ENCODE measurements at places on chromosomes 3 and 15. TPM values are rescaled to one million over a fixed set of nuclear protein-coding genes. Genes with fewer than 3 reads are reported as not detected.

GRCh38 chr3:25610167-25610566 lies 54.5 kb downstream of the TOP2B start:
- no peak for DNase-seq

Gene GRK7
- not detected for total RNA-seq

Gene AMT
- total RNA-seq, result 5.2 TPM

Gene MAGI1
- 0.25 TPM for total RNA-seq

DNA sequence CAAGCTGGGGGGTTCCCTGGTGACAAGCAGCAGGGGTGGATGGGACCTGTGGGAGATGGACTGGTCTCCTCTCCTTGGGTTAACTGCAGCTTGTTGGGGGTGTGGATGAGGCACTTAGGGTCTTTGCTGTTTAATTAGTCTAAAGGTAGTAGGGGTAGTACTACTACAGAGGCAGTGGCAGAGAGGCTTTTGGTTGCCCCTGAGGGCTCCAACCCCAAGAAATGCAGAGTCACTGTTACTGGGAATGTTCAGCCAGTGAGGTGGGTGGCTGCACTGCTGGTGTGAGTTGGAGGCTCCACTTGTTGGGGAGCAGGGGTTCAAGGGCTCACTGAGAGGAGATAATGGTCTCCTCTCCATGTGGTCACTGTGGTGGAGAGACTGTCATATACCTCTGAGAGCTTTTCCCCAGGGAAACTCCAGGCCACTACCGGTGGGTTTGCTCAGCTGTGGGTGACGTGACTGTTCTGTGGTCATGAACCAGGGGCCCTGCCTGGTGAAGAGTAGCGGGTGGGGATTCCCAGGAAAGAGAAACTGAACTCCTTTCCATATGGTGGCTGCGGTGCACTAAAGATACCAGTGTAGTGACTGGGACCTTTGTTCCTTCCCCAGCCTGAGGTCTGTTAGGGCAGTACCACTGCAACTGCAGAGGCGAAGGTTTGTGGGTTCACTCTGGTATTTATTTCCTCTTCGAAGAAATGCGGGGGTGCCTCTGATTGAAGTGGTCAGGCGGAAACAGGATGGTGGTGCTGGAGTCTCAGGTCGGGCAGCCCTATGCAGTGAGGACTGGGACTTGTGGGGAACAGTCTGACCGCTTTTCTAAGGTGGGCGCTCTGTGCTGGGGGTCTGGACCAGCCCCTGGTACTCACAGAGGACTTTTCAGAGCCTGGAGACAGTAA lies 68.9 kb upstream of the TNFSF10 start:
- DNase-seq, result peak; percentile 87

DNA sequence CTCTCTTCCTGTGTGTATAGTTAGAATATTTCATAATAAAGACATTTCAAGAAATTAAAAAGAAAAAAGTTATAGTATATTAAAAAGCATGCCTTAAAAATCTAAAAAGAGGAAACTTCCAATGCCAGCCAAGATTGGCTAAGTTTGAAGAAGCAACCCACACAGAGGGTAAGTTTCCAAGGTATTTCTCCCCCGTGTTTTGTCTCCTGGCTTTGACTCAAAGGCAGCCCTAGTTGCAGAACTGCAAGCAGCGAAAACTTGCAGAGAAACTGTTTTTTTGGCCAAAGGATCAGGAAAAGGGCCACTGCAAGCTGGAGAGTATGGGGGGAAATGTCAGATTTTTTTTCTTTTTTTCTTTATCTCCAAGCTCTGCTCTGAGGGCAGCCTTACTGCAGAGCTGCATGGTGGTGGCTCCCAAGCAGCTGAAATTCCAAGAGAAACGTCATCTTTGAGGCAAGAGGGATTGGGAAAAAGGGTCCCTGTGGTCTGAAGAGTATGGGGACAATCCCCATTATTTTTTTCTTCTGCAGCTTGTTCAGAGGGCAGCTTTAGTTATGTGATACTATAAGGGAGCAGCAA lies 23.0 kb downstream of the HACL1 start:
- no peak for DNase-seq

Gene PLA2G4D
- total RNA-seq, result not detected

GRCh38 chr3:44198284-44199269 lies 43.1 kb upstream of the TOPAZ1 start:
- DNase-seq, result peak; percentile 69

- DNase-seq, result peak; percentile 79
Observed at GRCh38 chr3:185353823-185354614, 8.9 kb upstream of the MAP3K13 start.

- DNase-seq, result peak; percentile 15
Observed at GRCh38 chr15:31268108-31268501, 58.5 kb upstream of the KLF13 start.

Gene MCTP2
- 48.7 TPM for total RNA-seq

DNA sequence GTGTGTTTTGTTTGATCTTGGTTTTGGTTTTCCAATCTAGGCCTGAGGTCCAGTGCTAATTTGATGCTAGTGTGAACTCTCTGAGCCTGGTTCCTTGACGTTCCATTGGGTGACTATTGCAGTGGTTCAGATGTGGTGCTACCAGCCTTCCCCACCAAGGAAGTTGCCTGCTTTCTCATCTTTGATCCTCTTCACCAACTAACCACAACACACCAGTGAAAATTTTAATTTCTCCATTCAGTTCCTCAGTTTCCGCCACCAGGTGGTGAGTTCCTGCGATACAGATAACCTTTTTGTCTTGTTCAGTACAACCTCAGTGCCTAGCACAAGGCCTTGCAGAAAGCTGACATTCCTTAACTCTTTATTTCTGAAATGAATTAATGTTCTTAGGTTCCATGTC lies 337.4 kb upstream of the TPRG1 start:
- peak; percentile 17 for DNase-seq

Gene LRRC31
- not detected for total RNA-seq

DNA sequence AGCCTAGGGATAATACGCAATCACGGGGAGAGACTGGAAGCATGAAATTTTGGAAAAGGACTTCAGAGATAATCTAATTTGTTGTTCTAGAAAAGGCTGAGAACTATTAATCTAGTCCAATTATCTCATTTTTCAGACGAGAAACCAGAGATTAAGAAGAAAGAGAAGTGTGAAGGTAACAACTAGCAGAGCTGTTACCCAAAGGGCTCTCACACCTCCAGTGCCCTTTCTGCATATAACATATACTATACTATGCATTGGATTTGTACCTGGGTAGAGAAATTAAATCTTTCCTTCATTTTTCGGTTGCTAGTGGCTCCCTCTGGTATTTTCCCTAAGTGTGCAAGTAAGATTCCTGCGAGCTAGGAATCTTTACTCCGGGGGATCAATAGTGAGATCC lies 13.4 kb upstream of the TM4SF19 start:
- no peak for DNase-seq

DNA sequence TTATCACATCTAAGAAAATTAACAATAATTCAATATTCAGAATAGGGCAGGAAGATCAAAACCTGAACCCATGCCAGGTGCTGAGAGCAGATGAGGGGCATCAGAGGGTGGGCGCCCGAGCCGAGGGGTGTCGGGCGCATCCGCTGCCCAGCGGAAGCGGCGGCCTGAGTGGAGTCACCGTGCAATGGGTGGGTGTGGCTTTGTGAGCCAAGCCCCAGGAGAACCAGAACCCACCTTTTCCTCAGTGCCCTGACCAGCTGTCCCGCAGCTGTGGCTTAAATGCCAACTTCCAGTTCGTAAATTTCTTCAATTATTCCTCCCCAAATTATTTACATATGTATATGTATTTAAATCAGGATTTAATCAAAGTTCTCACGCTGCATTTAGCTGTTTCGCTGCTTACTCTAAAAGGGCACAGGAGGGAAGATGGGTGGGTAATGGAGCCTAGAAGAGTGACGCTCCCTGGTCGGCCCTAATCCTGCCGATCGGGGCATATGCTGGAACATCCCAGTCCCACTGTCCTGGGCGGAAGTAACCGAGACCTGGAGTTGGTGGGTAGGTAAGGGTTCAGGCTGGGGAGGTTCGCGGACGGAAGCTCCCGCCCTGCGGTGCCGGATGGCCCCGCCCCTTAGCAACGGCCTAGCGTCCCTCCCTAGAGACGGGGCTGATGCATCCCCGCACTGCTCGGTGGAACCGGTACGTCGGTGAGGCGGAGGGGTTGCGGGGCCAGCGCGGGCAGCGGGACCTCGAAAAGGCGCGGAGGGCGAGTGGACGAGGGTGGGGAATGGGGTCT lies 1.3 kb downstream of the DNAH1 start:
- peak; percentile 79 for DNase-seq

Gene ROPN1B
- total RNA-seq, result not detected

DNA sequence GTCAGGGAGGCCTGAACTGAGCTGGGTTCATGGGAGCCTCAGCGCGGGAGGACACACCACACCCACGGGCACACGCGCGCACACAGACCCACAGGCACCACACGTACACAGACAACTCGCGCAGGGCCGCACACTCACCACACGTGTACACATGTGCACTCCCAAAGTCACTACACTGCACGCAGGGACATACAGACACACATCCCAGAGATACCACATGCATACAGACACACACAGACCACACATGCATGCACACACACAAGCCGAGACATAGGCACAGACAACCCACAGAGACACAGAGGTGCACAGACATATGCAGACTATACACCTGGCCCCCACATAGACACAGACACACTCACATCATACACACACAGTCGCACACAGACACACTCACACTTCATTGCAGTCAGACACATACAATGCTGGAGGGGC lies 1.1 kb upstream of the MGLL start:
- no peak for DNase-seq

Gene OR5K2
- not detected for total RNA-seq

Gene NANOGP8
- total RNA-seq, result not detected

GRCh38 chr3:170043506-170043905 lies 5.7 kb downstream of the GPR160 start:
- DNase-seq, result no peak

Gene TM4SF4
- total RNA-seq, result not detected

DNA sequence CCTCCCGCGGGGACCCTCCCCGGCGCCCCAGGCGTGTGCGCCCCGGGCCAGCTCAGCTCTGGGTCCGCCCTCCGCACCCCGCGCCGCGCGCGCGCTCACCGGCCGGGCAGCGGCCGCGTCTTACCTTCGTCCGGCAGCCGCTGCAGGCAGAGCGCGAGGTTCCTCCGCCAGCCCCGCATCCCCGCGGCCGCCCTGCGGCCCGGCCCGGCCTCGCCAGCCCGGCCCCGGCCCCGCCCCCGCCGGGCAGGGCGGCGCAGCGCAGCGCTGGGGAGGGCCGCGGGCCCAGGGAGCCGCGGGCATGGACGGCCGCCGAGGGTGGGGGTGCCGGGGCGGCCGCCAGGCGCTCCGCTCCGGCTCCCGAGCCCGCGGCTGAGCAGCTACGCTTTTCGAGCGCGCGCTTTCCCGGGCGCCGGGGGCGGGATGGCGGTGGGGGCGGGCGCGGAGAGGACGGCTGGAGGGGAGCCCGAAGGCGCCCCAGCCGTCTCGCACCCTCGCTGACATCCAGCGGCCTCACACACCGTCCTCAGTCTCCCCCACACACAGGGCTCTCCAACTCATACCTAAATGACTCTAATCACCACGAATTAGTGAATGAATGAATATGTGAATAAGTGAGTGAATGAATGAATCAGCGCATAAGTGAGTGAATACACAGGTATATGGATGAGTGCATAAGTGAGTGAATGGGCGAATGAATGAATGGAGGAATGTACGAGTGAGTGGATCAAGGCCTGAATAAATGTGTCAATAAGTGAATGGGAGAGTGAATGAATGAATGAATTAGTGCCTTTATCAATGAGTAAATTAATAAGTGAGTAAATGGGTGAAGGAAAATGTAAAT lies 48.5 kb upstream of the CCDC174 start:
- DNase-seq, result no peak

- DNase-seq, result no peak
Observed at GRCh38 chr3:170598091-170598502, 12.2 kb upstream of the SLC7A14 start.

GRCh38 chr15:101313041-101313761 lies 18.2 kb upstream of the SNRPA1 start:
- no peak for DNase-seq

- DNase-seq, result no peak
Observed at GRCh38 chr15:72685301-72685924, 569 bp downstream of the HIGD2B start.

Gene FBXW12
- not detected for total RNA-seq

- no peak for DNase-seq
Observed at GRCh38 chr3:11514191-11514821, 129.4 kb downstream of the VGLL4 start.

- DNase-seq, result no peak
Observed at GRCh38 chr15:52802110-52802509, 12.0 kb upstream of the ONECUT1 start.

GRCh38 chr3:125168711-125169393 lies 43.7 kb downstream of the SLC12A8 start:
- no peak for DNase-seq

DNA sequence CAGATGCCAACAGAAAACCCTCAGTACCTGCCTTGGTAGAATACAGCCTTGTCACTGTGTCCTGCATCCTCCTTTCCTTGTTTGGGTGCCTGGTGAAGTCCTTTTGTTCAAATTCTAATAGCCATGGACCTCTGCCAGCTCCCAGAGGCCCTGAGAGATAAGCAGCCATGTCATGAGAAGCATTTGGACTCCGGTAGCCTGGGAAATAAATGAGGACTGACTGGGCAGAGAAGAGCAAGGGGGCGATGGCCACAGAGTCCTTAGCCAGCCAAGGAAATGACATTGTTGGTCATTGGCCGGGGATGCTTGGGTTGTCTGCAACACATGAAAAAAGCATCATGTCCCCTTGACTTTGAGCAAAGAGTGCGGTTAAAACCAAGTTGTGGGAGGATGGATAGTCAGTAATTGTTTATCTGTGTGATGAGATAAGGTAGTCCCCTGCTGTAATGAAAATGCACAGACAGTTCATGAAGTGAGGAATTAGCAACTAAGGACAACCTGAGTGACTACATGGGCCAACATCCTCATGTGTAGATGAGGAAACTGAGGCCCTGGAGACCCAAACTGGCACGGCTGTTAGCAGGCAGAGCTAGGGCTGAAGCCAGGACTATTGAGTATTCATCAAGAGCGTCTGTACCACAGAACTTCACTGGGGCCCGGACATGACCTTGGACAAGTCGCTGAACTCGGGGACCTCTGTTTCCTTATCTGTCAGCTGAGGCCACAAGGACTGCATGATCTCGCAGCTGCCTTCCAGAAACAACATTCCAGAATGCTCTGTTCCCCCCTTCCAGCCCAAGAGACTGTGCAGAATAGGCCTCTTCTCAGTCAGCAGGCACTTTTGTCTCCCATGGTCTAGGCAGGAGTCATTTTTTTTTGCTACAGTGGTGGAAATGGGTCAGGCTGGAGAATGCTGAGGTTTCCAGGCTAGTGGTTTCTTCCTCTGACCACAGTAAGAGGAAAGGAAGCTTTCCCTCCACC lies 90.5 kb upstream of the CTDSPL start:
- no peak for DNase-seq

GRCh38 chr15:101537483-101538080 lies 48.1 kb upstream of the PCSK6 start:
- DNase-seq, result no peak

- no peak for DNase-seq
Observed at GRCh38 chr3:140189976-140190375, 255.0 kb downstream of the CLSTN2 start.
